GM12864 (cell line): ENCODE measurements at places on chromosomes 4 and X.

DNA sequence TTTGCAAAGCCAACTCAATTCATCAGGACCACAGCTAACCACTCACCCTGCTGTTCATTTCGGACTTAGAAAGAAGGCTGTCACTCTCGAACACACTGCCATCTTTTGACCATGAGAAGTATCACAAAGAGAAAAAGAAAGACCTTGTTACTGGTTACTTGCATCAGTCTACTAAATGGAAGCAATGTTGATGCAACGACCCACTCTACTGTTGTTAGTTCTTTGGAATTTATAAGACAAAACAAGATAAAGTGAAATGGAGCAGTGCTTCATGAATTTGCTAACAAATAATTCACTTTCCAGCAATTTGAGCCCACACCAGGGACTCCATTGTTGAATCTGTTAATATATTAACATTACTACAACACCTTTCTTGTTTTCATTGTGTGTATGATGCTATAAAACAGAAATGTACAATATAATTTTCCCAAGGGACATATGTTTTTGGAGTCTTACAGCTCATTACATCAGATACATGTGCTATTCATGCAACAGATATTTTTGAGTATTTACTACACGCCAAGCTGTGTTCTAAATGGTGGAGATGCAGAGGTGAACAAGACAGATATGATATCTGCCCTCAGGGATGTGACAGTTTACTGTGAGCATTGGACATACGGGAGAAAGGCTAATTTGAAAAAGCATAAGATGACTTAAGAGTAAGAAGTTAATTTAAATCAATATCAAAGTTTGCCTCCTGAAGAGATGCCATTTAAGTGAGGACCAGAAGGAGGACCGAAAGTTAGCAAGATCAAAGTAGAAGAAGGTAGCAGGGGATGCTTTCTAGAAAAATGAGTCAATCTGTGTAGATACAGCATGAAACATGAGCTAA lies 87.2 kb downstream of the AREG start:
- peak; percentile 15 for DNase-seq

DNA sequence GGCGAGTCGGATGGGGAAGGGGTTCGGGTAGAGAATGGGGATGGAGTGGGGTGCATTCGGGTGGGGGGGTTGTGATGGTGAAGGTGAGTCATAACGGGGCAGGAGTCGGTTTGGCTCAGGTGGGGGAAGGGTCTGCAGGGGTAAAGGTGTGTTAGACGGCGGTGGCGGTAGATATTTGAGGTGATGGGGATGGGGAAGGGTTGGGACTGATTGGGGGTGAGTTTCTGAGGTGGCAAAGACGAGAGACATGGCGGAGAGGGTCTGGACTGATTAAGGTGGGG lies 738 bp downstream of the SYP start:
- no peak for DNase-seq

DNA sequence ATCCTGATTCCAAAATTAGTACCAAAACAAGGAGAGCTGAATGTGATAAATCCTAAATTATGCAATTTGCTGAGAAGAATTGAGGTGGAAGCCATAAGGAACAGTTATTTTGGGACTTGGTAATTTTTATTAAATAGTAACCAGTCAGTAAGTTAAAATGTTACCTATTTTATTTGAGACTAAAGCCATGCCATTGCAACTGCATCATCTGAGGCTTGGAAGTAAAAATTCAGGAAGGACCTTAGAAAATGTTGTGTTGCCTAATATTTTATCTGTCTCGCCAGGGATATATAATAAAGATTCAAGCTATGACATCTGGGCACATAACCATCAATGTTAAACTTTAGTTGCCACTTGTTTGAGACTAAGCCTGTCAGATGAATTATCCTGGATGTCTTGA lies 341.3 kb upstream of the MAGEB16 start:
- DNase-seq, result no peak

DNA sequence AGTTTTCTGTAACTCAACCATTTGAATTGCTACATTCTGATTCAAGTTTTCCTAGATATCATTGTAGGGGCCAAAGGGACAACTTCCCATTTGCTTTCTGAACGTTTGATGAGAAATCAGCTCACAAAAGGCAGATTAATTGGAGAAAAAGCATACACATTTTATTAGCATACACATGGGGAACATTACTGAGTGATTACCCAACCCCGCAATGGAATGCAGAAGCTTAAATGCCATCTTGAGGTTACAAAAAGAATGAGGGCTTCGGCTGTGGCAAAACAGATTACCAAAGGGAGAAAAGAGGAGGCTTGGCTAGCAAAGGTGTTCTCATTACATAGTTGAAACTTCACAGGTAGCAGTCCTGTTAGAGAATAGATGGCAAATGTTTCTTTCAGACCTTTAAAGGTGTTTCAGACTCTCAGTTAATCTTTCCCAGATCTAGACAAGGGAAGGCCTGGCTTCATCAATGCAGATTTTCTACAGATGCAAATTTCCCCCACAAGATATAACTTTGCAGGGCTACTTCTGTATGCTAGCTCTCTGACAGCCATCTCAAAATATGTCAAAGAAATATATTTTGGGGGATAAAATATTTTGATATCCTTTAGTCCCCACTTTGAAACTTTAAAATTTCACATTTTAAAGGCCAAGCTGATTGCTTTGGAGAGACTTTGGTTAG lies 26.5 kb upstream of the HERC6 start:
- no peak for DNase-seq

DNA sequence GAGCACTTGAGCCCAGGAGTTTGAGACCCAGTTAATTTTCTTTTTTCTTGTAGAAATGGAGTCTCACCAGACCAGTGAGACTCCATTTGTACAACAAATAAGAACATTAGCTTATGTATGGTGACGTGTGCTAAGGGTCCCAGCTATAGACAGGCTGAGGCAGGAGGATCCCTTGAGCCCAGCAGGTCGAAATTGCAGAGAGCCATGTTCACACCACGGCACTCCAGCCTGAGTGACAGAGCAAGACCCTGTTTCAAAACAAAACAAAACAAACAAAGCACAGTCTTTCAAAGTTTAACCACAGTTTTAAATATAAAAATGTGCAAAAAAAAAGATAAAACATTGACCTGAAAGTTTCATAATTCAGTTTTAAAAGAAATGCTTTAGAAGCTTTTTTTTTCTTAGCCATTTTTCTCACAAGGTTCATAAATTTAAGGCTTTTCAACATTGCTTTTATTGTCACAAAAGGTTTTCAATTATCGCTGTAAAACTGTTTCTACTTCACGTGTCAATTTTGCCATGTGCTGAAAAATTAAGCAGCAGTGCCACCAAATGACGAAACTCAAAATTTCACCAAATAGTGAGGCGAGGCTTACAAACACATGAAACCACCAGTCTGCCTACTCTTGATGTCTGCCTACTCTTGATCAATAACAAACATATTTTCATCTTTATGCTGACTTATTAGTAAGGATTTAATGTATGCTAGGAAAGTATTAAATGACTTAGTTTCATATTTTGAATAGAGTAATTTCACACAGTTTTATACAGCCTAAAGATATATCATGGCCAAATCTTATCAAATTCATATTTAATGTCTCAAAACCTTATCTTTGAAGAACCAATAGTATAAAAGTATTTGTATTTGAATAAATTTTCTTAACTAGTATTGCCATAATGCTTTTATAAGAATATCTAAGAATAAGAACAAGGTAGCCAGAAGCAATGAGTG lies 126.3 kb downstream of the NEK1 start:
- peak; percentile 47 for DNase-seq

DNA sequence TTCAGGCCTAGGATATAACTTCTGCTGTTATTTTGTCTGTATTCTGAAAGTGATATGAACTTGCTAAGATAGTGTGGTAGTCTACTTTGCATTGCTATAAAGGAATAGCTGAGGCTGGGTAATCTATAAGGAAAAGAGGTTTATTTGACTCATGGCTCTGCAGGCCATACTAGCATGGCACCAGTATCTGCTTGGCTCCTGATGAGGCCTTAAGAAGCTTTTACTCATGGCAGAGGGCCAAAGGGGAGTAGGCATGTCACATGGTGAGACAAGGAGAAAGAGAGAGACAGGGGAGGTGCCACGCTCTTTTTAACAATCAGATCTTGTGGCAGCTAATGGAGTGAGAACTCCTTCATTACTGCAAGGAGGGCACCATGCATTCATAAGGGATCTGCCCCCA lies 247.3 kb downstream of the GPAT3 start:
- no peak for DNase-seq

GRCh38 chrX:21926116-21926515 lies 14.4 kb upstream of the SMS start:
- no peak for DNase-seq

- DNase-seq, result no peak
Measured at GRCh38 chr4:177266506-177266905, 43.2 kb upstream of the NEIL3 start.
